ENCODE measurements at places on chromosomes 1 and 21.

GRCh38 chr1:19799230-19800075 is at the start of gene TMCO4:
Gene TMCO4 (minus strand): TSS chr1:19799916. CDS start chr1:19780758, 19,158 bp downstream.
- DNase-seq: peak; percentile 23

- no peak for DNase-seq
Observed at GRCh38 chr1:178575611-178576361, 62.9 kb downstream of the TEX35 start.

GRCh38 chr1:241706257-241706656 is 54.2 kb downstream of the WDR64 start:
- no peak for DNase-seq

GRCh38 chr1:181398544-181398943 is 84.8 kb upstream of the CACNA1E start:
- no peak for DNase-seq

DNA sequence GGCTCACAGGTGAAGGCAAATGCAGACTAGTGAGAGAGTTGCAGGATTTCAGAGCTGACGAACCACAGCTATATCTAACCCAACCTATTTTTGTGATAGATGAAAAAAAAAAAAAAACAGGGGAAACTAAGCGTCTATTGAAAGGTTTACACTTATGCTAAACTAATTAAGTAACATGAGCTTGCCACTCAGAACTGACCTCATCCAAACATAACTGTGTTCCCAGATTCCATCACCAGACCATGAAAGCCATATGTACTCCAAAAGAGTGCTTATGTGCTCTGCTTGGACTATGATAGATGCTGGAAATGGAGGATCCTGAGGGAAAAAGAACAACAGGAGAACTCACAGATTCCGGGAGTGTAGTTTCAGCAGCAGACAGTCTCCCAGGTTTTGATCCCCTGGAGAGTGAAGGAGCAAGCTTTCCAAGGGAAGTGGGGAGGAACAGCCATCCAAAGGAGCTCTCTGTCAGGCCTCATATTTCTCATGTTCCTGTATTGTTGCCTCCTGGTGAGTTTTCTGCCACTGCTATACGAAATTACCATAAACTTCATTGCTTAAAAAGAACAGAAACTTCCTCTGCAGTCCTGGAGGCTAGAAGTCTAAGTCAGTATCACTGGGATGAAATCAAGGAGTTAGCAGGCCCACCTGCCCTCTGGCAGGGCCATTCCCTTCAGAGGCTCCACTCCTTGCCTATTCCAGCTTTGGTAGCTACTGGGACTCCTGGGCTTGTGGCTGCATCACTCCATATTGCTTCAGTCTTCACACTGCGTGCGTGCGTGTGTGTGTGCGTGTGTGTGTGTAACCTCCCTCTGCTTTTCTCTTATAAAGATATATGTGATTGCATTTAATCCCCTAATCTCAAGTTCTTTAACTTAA is 38.1 kb downstream of the NIBAN1 start:
- no peak for DNase-seq

DNA sequence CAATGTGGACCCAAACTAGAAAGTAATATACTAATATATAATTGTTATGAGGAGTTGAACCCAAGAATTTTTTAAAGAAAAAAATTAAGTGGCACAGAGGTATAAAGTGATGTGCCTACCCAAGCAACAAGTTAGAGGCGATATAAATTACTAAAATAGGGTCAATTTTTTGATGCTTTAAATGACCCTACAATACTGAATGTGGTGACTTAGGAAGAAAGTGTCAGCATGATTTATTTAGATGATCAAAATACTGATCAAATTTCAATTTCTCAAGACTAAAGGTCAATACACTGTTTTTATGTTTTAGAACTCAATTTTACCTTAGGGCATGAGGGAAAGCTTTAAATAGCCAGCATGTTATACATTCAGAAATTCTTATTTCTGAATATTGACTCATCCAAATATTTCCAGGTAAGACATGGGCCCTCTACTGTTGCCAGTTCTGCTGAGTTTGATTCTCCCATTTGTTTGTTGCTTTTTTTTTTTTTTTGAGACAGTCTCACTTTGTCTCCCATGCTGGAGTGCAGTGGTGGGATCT is 20.1 kb downstream of the SCAF4 start:
- no peak for DNase-seq

DNA sequence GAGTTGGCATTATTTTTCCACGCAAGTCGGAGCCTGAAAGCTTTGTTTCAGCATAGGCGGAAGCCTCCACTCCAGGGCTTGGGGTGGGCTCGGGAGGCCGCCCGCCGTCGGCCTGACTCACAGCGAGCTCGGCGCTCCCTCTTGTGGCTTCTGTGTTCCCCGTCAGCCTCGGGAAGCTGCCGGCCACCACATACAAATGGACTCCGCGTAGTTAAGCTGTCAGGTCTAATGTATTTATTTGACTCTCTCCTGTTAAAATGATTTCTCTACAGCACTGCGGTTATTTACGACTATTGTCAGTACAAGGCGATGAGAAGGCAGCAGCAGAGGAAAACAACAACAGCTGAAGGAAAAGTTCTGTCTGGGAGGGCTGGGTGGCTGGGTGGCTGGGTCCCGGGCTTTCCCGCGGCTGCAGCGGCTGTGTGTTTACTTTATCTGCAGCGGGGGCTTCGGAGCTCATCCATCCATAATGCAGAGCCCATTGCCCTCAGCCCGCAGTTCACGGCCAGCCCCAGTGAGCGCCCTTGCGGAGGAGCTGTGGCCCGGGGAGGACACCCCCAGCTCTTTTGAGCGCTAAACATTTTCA is 375.7 kb upstream of the CAMK1G start:
- DNase-seq: no peak

- DNase-seq: no peak
Observed at GRCh38 chr1:231075020-231075419, 35.0 kb upstream of the FAM89A start.

- DNase-seq: no peak
Observed at GRCh38 chr1:37448185-37448584, 26.2 kb upstream of the ZC3H12A start.

GRCh38 chr1:206591696-206592095 is 20.6 kb downstream of the EIF2D start:
- no peak for DNase-seq

DNA sequence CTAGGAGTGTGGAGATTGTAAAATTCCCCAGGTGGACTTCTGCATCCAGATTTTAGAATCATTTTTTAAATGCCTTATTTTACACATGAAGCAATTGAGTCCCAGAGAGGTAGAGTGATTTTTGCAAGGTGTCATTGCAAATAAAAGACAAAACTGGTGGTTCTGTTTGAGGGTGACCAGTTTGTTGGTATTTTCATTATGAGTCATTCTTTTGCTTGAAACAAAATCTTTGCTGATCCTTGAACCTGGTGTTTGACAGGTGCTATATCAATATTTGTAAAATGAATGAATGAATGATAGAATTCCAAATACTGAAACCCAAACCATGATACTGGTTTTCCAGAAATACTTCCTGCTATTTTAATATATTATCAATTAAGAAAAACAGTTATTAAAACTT is 44.1 kb downstream of the TTC3 start:
- DNase-seq: no peak

DNA sequence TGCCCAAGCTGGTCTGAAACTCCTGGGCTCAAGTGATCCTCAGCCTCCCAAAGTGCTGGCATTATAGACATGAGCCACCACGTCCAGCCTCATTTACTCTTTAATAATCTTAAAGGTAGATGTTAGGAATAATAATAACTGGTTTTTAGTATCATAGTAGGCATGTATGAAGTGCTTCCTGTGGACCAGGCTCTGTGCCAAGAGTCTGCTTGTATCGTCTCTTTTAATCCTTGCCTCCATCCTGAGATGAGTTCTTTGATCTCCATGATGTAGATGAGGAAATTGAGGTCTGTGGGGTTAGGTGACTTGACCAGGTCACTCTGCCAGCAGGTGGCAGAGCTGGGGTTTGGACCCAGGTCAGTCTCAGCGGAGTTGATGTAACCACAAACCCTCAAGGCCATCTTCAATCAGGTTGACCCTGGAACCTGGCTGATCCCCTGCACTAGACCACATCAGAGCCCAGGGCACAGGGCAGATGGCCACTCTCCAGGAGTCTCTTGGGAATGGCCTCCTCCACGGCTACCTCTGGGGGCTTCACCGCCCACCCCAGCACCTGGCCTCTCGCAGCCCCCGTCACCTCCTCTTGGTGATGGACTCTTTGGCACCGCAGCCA is 11.3 kb downstream of the EFHD2 start:
- DNase-seq: no peak

DNA sequence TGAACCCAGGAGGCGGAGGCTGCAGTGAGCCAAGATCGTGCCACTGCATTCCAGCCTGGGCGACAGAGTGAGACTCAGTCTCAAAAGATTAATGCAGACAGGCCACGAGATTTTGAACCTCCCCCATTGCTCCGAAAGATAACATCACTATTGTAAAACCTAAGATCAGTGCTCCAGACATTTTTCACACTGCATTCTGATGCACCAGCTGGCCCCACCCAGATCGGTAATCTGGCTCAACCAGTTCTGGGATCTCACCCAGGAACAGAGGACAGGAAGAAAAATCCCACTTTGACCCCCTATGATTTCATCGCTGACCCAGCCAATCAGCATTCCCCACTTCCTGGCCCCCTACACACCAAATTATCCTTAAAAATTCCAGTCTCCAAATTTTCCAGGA is 10.7 kb upstream of the CSRP1 start:
- no peak for DNase-seq

DNA sequence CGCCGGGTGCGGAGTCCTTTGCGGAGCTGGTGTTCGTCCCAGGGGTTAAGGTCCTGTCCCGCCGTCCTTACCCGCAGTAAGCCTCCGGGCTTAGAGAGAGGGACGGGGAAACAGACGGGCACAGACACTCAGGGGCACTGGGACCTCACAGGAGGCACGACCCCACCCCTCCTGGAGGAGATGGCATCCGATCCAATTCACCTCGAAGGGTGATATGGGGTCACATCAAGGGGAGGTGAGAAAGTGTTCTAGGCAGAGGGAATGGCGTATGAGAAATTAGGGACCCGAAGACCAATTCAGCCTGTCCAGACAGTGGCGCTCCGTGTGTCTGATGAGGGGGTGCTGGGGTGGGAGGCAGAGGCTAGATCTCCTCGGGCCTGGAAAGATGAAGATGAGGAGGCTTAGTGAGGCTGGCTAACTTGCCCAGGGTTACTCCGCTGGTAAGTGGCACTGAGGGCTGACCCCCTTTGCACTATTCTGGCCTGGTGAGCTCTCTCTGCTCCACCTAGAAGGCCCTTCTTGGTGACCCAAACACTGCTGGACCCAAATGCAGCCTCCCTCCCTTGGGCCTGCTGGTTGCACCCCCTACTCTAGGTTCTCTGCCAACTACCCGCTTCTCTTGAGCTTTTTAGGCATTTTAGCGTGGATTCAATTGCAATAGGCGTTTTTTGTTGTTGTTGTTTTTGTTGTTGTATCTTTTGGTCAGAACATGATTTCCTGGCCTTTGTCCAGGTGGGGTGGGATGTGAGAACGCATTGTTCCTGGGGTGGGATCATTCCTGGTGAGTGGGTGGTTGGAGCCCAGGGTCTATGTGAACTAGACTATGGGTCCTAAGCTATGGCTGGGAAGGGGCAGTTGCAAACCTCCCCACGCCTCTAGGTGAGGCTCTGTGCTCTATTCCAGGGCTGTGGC is 12.3 kb downstream of the BTBD19 start:
- no peak for DNase-seq

GRCh38 chr21:40158366-40158765 is 291.1 kb downstream of the PCP4 start:
- DNase-seq: no peak

- no peak for DNase-seq
Observed at GRCh38 chr1:115761601-115762302, 6.8 kb downstream of the CASQ2 start.

DNA sequence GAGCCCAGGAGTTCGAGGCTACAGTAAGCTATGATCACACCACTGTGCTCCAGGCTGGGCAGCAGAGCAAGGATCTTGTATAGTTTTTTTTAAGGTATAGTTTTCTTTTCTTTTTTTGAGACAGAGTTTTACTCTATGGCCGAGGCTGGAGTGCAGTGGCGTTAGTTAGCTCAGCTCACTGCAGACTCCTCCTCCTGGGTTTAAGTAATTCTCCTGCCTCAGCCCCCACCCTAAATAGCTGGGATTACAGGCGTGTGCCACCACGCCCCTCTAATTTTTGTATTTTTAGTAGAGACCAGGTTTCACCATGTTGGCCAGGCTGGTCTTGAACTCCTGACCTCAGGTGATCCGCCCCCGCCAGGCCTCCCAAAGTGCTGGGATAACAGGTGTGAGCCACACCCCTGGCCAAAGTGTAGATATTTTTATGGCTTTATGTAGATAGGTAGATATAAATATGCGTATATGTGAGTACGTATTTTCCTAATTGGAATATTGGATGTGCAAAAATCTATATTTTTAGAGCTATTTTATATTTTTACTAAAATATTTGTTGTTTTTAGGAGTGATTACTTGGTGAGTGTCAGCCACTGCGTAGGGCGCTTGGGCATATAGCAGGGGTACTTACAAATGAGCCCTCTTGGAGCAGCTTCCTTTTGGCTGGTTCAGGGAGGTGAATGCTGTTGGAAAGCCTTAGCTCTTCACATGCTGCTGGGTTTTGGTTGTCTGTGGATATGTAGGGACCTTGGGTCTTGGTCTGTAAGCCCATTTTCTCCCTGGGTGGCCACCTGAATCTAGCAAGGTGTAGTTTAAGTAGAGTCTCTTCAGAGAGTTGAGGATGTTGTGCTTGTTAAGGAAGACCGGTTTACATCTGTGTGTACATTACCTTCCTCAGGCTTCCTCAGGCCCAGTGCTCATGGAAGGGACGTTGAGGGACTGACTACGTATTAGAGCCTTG is 9.5 kb downstream of the KDM4A start:
- DNase-seq: no peak

DNA sequence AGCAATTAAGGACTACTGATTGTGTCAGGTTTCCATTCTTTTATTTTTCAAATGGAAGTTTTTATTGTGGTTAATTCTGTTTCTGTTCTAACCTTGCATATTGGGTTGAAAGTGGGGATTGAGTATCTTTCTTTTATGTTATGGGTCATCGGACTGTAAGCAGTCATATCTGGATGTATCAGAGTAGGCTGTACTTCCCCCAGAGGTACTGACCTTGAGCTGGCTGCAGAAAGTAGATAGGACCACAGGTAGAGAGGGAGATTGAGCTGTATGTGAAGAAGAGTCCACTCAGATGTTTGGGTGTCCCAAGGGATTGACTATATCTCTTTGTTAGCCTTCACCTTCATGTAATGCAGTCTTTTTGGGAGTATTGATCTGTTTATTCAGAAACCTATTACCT is 20.5 kb upstream of the ALG14 start:
- no peak for DNase-seq

GRCh38 chr21:21864321-21864840 is 866.2 kb downstream of the NCAM2 start:
- DNase-seq: no peak

DNA sequence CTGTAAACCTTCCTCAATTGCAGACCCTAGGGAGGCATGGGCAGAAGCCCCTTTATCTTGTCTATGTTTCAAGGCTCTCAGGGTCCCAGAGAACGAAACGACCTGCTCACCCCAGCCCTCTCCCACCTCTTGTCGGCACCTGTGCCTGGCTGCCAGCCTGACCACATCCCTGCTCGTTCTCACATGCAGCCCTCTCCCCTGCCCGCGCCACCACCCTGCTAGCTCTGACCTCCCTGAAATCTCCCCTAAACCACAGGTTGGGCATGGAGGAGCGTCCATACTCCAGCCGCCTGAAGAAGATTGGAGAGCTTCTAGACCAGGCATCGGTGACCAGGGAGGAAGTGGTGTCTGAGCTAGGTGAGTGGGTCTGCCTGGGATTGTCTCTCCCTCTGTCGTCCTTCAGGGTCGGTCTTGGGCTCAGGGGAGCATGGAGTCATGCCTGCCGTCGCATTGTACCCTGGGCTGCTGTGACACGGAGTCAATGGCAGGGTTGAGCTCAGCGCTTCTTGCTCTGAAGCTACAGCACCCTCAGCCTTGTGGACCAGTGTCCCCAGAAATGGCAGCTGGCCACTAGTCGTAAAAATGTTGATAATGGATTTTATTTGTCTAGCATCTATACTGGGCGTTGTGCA is 3.6 kb downstream of the ADPRS start:
- no peak for DNase-seq

All from activated naive CD4-positive, alpha-beta T cell (primary cell).